ENCODE measurements at places on chromosomes 7 and 10.

DNA sequence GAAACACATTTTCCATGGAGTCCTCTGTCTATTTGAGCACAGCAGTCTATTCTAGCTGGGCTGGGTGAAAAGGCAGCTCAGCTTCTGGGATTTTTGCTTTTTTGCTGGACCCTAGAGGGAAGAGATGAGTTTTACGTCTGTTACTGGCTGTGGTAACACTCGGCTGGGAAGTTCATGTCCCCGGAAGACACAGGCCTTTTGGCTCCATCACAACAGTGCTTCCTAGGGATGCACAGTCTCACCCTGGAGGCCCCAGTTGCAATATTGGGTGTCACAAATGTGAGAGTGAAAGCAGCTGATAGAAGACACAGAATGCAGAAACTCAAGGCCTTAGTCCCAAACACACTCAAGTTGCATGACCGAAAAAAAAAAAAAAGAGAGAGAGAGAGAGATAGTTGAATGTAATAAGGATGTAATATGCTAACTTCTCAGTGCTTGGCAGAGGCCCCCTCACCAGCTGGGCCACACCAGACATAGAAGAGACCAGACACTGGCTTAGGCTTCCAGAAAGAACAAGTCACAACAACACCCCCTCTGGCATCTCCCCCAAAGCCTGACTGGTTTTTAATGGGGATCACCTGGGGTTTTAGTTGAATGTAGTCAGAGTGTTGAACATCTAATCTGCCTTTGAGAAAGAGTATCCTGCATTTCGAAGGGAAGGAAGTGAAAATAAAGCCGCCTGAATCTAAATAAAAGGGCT, 545.4 kb upstream of the FZD8 start:
- DNase-seq: no peak

GRCh38 chr7:29620556-29620930, 56.9 kb downstream of the PRR15 start:
- DNase-seq: no peak

DNA sequence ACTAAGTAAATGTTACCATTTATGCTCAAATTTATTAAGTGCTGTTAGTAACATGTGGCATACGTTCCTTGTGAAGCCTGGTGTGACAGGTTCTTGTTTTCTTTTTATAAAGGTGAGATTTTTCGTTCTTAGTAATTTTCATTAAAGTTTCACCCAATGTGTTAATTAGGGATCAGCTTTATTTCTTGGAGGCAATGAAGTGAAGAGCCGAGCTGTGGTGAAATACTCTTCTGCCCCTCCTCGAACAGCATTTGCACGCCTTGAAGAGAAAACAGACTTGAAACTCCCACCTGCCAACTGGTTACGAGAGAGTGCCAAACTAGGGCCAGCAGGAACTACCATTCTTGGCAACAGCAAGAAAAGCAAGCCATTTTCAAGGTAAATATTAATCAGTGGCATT, 1.5 kb downstream of the EDRF1 start:
- no peak for DNase-seq

DNA sequence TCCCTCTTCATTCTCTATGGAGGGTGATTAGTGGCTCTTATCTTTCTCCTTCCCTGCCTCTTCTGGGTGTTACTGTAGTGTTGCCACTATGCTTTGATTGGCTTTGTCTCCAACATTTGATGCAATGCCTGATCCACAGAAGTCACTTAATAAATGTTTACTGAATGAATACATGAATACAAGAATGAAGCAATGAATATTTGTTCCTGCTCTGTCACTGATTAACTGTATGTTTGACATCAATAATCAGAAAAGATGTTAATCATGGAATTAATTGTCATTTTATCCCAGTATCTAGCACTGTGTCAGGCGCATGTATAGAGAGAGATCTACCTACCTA, 4.3 kb downstream of the ANK3 start:
- no peak for DNase-seq

DNA sequence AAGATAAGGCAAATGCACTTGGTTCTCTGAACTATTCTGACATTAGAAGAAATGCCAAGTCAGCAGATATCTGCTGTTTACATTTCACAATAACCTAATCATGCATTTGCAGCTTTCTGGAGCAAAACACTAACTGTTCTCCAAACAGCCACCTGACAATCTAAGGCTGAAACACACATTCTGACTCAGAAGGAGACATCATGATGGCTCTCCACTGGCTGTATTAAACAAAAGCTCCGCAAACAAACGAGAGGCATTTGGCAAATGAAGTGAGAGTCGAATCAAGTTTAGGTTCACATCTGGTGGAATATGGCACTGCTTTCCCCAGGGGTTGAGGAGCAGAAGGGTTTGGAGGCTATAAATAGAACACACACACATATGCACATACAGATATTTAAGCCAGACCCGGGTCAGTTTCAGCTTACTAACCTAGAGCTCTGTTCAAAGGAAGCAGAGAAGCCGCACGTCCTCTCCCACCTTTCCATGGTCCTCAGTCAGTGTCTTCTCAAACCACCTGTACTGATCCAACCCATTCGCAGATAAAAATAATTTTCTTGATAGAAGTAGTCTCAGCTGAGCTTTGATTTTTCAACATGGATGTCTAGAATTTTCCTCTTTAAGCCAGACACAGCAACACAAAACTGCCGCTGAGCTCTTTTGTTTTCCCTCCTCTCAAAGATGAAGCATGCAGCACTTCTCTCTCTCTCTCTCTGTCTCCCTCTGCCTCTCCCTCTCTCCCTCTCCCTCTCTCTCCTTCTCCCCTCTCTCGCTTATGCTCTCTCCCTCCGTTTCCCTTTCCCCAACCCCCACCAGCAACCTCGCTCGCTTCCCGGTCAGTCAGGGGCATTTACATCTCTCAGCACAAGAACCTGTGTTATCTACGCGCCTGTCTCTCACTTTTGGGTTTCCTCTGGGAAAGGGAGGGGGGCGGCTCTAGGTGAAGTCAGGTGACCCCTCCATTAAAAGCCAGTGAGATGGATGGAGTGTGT, 682.8 kb downstream of the MAGI2 start:
- DNase-seq: no peak

GRCh38 chr10:184911-185310, 49.7 kb downstream of the ZMYND11 start:
- no peak for DNase-seq

- DNase-seq: no peak
Measured at GRCh38 chr10:102781090-102781920, 37.6 kb downstream of the WBP1L start.

DNA sequence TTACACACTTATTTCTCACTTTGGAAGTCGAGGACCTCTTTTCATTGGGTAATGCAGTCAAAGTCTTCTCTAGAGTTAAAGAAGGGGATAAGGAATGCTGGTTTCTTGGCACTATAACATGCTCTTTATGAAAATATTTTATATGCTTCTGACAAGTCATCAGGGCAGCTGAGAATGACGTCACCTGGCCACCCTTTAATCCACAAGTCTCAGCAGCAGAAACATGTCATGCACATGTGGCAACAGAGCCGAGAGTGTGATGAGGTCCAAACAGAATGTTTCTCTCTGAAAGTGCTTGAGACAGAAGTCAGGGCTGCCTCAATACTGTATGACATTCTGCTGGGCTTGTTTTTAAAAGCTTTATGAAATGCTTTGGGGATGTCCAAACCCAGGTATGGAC, 63.5 kb upstream of the C10orf90 start:
- no peak for DNase-seq

DNA sequence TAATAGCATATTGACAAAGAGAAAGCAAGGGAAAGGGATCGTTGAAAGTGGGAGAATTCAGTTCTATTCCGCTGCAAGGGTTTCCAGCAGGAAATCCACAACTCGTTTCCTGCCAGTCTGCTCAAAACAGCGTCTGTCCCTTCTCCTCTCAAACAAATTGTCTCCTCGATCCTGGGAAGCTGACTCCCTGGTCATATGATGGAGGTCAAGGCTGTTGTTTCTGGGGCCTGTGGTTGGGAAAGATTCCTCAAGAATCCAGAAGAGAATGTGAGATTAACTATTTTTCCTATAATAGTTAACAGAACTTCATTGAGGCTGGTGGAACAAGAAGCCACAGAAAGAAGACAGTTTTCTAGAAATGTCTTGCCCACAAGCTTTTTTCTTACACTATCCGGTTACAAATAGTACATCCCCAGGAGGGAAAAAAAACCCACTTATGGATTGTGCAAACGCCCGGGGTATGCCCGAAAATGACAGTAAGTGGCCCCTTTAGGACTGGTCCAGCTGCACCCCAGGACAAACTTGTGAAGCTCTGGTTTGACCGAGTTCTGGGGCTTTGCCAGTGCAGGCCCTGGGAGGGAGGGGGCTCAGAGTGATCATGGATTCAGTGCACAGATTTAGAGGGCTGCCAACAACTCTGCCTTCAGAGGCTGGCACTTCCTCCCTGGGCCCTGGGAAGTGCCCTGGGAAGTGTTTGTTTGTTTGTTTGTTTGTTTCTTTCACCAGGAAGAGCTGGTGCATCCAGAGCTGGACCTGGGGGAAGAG, 49.4 kb upstream of the CTBP2 start:
- no peak for DNase-seq

DNA sequence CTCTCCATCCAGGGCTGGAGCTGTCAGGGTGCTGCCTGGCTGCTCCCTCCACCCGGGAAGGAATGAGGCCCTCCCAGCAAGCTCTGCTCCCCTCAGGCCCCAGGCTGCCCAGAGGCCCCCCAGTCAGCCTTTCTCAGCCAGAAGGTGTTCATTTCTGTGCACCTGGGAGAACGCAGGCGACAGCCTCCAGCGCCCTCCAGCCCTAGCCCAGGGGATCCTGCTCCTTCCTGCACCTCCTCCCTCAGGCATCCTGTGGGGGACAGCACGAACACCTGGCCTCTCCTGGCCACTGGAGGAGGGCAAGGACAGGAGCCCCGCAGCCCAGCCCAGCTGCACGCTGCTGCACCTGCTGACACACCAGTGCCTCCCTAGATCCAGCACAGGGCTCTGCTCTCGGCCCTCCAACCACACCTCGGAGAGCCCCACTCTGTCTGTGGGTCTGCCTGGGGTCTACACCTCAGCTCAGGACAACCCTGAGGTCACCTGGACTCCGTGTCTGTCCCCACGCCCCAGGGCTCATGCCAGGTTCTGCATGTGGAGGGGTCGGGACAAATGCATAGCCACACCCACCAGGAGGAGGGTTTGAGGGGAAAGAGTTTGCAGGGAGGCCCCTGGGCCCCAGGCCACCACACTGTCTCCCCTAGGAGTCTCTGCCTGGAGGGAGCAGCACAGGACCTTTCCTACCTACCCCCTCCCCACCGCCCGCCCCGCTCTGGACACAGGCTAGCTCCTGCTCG, 7.4 kb upstream of the PWWP2B start:
- no peak for DNase-seq

DNA sequence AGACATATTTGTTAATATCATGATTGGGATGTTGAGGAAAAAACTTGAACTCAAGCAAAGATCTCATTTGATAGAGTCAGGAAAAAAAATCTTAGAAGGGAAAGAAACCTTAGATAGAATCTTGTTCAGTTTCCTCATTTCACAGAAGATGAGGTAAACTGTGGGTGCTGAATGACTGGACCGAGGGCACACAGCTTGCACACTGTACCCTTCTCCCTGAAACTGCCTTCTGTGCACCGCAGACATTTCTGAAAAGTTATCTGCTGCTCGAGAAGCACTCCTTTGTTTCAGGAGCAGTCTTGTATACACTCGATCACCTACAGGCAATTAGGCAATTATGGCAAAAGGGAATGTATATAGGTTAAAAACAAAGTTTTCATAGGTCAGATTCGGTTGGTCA, 167.4 kb downstream of the SKAP2 start:
- DNase-seq: no peak

DNA sequence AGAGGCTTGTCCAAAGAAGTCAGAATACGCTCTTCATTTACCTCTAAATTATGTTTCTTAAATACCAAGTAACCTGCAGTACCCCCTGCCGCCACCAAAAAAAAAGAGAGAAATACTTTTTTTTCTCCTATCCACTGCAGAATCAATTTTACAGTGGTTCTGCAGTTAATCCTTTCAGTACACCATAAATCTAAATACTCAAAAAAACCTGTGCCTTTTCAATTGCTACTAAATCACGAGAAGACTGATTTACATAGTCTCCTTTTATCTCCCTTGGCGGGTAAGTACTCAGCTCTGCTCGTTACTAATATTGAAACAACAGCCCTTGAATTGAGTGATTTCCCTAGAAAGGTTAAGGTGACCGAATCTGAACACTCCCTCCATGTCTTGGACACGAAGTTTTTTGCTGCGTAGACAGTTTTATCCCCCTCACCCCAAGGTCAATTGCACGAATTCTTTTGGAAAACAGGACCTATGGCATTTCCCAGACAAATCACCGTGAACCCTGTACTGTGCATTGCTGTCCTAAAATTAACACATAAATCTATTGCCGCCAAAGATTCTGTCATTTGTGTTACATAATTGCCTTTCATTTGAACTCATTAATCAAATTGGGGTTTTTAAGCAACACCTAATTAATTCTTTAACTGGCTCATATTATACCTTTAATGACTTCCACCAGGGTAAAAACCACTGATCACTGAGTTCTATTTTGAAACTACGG, 512 bp upstream of the VIM start:
- peak; percentile 32 for DNase-seq
